ENCODE measurements at places on chromosomes 1 and 21. TPM values are rescaled to one million over a fixed set of nuclear protein-coding genes. Genes with fewer than 3 reads are reported as not detected.

DNA sequence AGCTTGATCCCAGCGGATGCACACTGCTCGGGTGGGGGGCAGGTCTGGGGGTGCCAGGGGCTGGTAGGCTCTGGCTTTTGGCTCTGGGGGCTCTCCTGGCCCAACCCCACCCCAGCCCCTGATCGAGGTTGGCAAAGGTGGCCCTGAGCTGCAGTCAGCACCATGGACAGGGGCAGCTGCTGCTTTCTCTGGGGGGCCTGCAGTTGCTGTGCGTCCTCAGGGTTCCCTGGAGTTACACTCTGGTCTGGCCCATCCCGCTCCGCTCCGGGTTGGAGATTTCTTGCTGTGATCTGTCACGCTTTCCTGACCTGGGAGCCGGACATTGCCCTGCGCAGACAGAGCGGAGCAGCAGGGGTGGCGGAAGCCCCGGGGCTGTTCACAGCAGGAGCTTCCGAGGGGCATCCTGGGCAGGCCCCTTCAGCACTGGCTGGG, 8.0 kb upstream of the PLCH2 start:
- H3K36me3 ChIP-seq: no peaks in the 10 kb centered on the region
- DNase-seq: peak; percentile 69
- H3K27ac ChIP-seq: no peak overlapping the region
- H3K27me3 ChIP-seq: peaks cover 2% of the 10 kb centered on the region
- H3K4me3 ChIP-seq: no peak overlapping the region

DNA sequence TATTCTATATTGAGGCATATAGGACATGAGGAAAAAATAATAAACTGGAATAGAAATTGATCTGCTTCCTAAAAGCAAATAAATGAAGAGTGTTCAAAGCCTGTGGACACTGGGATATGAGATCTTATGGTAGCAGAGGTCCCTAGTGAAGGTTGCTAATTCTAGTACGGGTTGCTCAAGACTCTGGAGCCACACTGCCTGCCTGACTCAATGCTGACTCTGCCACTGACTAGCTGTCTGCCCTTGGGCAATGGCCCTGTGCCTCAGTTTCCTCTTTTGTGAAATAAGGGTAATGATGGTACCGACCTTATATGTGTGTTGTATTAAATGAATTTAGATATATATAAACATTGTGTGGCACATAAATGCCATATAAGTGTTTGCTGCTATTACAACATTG, 59.0 kb upstream of the C1orf53 start:
- H3K36me3 ChIP-seq: no peaks in the 10 kb centered on the region
- no peak for DNase-seq
- no peak overlapping the region for H3K4me3 ChIP-seq
- no peaks in the 10 kb centered on the region for H3K4me1 ChIP-seq
- H3K27ac ChIP-seq: no peak overlapping the region

DNA sequence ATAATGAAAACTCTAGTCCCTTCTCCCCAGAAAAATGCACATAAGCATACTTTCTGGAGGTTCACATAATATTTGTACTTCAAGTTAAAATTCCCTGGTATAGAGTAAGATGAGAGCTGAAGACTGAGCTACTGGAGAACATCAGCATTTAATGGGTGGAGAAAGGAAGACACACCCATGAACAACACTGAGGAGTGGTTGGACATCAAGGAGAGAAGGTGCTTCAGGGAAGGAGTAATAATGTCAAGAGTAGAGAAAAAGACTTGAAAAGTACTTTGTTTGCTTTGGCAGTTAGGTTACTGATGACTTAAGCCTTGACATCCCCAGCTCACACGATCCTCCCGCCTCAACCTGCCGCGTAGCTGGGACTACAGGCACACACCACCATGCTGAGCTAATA, 21.9 kb downstream of the PEA15 start:
- H3K4me3 ChIP-seq: no peak overlapping the region
- H3K27ac ChIP-seq: no peak overlapping the region
- H3K4me1 ChIP-seq: no peaks in the 10 kb centered on the region
- no peak for DNase-seq
- no peaks in the 10 kb centered on the region for H3K27me3 ChIP-seq

GRCh38 chr1:50458507-50458906, 35.3 kb upstream of the DMRTA2 start:
- no peaks in the 10 kb centered on the region for H3K27me3 ChIP-seq
- H3K4me1 ChIP-seq: no peaks in the 10 kb centered on the region
- H3K36me3 ChIP-seq: no peaks in the 10 kb centered on the region

DNA sequence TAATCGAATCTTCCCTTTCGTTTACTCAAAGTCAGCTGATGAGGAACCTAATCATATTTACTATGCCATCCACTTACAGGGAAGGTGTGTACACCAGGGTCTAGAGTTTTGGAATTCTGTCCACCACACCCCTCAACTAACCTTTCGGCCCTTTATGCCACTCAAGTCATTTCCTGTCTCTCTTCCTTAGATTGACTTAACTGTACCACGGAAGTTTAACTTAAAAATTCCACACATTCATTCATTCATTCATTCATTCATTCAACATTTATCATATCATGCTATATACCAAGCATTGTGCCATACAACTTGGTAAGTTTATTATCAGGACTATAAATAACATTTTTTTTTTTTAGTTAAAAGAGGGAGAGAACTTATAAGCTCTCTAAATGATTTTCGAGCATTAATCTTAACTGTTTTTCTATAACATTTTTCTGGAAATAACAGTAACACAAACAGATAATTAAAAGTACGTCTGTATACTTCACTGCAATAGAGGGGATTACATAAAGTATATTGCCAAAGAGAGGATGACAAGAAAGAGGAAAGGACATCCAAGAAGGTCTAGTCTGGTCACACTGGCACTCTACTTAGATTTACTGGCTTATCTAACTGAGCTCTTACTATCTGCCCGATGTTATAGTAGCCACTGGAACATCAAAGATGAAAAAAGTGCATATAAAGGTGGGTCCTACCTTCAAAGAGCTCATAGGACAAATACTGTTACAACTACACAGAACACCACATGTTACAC, 243.7 kb downstream of the PBX1 start:
- peaks cover 3% of the 10 kb centered on the region for H3K27me3 ChIP-seq
- no peak overlapping the region for H3K27ac ChIP-seq
- no peak overlapping the region for H3K4me3 ChIP-seq
- DNase-seq: no peak
- peaks cover 10% of the 10 kb centered on the region for H3K36me3 ChIP-seq

DNA sequence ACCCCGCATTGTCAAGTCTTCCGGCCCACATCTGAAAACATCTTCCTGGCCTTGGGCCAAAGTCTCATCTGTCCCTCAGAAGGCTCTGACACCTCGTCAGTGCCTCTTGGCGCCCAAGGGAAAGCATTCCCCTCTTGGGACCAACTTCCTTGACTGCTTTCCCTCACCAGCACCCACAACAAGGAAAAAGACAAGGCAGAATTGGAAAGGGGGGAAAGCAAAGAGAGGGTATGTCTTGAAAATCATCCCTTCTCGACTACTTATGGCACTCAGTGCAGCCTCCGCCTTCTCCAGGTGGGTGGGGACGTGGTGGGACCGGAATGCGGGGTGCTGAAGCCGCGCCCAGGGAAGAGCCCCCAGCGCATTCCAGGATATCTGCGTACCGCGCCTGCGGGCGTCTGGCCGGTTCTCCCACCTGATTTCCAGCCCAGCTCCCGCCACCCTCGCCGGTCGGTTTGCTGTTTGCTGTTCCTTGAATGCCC, 554 bp upstream of the SLC39A1 start:
- H3K36me3 ChIP-seq: peaks cover 15% of the 10 kb centered on the region
- DNase-seq: peak; percentile 57
- H3K27ac ChIP-seq: peak overlapping the region; percentile 100
- peak overlapping the region; percentile 96 for H3K4me3 ChIP-seq
- H3K27me3 ChIP-seq: peaks cover 17% of the 10 kb centered on the region
- H3K4me1 ChIP-seq: peaks cover 66% of the 10 kb centered on the region

DNA sequence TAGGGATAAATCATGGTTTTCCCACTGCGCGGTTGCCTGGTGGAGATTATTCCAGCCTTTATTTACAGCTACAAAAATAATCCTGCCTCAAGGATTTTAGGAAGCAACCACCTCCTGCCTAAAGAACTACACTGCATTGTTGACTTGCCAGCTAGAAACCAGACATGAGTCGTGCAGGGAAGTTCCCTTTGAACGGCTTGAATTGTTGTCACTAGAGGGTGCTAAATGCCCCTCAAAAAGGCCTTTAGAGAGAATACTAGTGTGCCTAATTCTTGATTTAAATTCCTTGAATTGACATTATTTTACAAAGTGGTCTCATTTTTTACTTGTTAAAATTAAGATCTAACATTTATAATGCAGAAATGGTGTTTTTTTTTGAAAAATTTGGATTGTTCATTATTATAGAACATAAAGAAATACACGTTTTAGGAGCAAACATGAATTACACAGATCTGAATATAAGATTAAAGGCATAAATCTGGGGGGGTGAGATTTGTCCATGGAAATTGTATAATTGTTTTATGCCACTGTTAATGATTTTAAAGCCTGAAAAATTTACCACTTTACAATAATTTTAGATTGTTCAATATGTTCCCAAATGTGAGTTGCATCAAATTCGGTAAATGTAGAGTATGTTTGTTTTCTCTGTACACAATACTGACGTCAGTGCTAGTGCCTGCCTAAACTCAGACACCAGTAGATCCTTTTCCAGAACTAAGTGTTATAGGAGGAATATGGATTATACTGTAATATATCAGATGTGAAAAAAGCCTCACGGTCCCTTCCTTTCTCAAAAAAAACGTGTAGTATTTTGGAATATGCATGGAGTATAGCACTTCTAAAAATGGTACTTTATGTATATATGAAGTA, 7.6 kb upstream of the ERG start:
- no peak overlapping the region for H3K27ac ChIP-seq
- no peaks in the 10 kb centered on the region for H3K36me3 ChIP-seq
- peak; percentile 55 for DNase-seq
- H3K4me3 ChIP-seq: no peak overlapping the region

GPR153 gene
- 3.0 TPM for total RNA-seq

SPATA6 gene
- total RNA-seq: 26.0 TPM
